ENCODE measurements at places on chromosomes 2 and 18.

- DNase-seq: no peak
Observed at GRCh38 chr2:25797620-25798488, 80.4 kb downstream of the ASXL2 start.

DNA sequence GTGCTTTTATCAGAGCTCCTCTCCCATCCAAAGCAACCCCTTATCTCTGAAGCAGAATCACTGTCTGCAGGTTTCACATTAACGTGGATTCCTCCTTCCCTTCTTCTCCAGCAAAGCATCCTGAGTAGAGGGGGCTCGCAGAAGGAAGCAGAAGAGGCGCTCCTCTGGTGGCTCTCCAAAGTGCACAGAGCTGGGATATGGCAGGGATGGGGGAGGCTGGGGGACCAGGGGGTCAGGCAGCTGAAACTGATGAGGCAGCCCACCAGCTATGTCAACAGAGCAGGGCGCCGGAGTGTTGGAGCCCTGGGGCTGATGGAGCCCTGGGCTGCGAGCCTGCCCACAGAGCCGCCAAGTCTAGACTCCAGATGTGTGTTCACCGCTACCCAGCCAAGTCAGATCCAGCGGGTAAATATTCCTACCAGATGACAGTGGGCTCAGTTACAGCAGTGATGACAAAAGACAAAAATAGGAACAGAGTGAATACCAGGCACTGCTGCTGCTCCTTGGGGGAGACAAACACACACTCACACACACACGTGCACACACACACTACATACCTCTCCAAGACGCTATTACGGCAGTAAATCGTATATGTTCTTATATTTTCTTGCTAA, 678.3 kb upstream of the ID2 start:
- no peak for DNase-seq

DNA sequence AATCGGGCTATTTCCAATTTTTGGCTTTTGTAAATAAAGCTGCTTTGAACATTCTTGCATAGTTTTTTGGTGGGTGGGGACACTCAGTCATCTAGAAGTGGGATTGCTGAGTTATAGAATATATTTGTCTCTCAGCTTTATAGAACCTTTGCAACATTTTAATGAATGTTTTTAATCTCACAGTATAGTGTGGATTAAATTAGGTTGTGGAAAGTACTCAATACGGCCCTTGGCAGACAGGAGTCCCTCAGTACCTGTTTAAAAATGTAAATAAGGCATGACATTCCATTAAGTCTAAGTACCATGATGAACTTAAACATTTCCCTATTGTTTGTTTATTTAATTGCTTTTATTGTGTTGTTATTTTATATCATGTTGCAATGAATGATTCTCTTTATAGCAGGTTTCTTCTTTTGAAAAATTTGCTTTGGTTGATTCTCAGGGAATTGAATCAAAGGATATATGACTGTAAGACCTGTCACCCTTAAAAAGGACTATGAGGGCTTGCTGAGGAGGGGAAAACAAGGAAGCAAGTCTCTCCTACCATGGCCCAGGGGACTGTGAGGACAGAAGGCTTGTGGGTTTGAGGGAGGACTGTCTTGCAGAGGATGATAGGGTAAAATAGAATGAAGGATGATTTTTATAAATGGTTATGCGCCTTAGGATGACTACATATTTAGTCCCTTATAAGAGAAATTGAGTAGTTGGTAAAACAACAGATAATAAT, 165.1 kb downstream of the RPIA start:
- DNase-seq: no peak

DNA sequence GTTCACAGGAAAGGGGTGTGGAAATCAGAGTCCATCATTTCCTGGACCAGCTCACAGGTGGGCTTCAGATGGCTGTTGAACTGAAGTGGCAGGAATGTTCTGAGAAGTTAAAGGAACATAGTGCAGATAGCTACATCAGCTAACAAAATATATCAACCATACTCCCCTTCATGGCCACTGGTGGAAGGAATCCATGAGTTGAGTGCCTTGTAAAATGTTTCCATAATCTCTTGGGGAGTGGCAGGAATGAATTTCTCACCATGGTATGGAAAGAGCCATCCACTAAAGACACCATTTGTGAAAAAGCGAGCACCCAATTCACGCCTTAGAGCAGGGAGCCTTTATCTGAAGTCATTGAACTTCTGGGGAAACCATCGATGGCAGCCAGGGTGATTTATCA, at the start of gene LINC00305:
TSS of gene LINC00305 (minus strand) at position 101 of the 400 bp plus-strand sequence.
- DNase-seq: no peak

- DNase-seq: no peak
Observed at GRCh38 chr2:100470898-100471514, 724 bp downstream of the NMS start.

GRCh38 chr2:181857483-181857882, 34.0 kb upstream of the ITPRID2 start:
- no peak for DNase-seq

- no peak for DNase-seq
Observed at GRCh38 chr2:95374921-95375471, 27.5 kb upstream of the FAHD2A start.

DNA sequence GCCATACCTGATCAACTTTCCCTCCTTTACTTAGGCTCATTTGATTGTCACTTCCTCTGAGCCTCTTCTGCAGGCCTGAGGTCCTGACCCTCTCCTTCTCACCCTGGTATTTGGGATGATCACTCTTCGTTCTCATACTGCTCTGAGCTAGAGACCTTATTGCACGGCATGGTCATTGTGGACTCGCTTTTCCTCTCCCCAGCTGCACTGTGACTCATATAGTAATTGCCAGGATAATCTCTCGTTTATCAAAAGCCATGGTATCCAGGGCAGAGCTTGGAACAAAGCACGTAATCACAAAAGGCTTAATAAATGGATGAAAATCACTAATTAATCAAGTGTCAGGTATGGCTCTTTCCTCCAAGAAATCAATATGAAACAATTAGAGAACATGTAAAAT, 40.9 kb upstream of the TRIB2 start:
- DNase-seq: no peak

DNA sequence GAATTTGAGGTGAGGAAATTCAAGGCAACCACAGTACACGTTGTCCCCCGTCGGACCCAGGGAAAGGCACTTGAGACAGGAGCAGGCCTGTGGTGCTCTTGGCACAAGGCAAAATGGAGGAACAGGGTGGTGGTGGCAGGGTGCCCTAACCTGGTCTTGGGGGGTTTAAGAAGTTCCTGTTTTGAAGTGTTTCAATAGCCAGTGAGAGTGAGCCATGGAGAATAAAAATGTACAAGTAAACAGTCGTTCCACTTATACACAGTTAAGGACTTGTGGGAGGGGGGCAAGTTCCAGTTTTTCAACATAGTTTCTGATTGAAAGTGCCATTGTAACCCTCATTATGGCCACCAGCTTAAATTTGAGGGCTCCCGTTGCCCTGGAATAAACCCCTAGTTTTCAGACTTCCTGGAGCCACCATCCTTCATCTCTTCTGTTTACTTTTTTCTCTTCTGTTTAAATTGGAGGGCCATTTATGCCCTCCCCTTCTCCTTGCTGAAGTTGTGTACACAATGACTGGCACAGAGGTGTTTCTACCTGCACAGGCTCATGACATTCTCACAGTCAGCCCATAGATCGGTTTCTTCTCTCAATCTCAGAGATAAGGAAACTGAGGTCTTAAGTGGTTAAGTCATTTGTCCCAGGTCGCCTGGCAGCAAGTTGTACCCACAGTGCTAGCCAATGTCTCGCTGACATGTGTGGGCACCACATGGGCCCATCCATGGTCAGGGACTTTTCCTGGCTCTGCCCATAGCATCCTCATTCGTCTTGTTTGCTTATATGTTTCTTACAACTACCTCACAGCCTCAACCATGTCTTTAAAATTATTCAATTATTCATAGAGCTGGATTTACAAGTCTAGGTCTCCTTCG, 66.0 kb upstream of the ST3GAL5 start:
- no peak for DNase-seq

- no peak for DNase-seq
Observed at GRCh38 chr18:37611614-37612279, 46.1 kb upstream of the CELF4 start.

GRCh38 chr2:50597206-50597605, 434.7 kb downstream of the NRXN1 start:
- no peak for DNase-seq

DNA sequence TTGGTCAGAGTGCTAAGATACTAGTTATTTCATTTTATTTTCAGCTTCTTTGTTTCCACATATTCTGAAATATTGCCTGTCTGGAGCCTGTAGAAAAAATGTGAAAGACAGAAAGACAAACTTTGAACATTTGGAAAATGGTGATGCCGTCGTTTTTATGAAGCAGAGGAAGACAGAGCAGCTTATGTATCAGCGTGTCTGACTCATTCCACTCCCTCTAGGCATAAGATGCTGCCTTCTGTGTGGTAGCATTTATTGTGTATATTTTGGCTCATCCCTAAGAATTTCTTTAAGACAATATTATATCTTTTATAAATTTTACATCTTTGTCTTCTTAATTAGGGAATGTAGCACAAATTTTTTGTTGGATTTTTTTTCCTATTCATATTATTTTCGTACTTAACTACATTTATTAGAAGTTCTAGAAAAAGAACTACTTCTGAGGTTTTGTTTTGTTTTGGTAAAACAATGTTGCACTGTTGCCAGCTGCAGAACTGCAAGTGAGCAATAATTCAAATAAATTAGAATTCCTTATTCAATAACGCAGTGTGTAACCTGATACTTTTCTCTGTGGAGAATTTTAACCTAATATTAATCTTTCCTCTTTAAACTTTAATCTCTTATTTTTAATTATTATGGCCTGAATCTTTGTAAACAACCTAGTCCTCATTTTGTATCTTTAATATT, 300.4 kb downstream of the ZNF407 start:
- no peak for DNase-seq

- DNase-seq: no peak
Observed at GRCh38 chr2:240286596-240286995, 146.1 kb upstream of the OTOS start.

DNA sequence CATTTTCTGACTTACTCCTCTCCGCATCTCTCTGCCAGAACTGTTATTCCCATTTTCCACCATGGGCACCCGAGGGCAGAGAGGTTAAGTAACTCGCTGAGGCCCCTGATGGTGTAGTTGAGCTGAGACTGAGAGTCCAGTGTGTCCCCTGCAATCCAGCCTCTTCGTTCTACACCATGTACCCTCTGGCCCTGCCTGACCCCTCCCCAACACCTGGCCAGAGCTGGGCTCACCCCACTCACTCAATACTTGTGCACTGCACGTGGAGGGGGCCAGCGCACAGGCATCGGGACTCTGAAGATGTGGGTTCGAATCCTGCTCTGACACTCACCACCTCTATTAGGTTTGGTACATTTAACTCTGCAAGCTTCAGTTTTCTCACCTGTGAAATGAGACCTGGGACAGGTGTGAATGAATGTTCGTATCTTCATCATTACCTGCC, 24.3 kb upstream of the FOSL2 start:
- no peak for DNase-seq

DNA sequence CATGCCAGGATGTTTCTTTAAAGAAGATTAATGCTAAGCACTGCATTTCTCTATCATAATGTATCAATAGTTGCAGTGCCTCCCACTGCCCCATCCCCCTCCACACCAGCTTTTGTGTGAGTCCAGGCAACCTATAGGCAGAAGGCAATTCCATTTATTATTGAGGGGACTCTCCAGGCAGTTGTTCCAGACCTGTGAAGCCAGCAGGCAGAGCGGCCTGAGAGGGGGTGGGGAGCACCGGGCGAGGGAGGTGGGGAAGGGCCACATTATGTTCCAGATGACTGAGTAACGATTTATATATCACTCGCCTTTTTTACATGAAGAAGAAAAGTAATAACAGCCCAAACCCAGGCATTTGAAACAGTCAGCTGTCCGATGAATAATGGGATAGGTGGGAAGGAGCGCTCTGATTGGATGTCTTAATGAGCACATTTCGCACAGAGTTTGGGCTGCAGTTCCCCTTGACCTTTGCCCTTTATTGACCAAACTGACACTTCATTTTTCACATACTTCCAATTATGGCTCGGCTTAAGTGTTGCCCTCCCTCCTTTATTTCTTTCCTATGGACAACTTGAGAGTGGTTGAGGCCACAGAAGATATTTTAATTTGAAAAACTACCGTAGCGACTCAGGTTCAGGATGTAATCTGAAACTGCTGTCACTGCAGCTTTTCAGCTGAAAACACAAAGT, 34.4 kb downstream of the MEIS1 start:
- DNase-seq: no peak

DNA sequence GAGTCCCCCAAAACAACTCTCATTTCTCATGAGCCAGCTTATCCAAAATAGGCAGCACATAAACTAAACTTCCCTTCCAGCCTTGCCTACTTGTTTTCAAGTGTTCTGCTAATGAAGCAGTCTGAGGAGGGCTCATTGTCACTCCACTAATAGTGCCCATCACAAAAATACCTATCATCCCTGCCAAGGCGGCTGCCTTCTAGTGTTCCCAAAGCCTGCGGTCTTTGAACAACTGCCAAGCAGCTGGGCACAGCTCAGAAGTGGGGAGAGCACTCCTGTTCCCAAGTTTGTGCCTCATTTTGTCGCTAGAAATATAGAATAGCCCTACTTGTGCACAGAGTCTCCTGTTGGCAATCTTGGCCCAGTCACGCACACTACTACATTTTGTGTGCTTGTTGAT, 50.3 kb downstream of the DTNA start:
- no peak for DNase-seq

- no peak for DNase-seq
Observed at GRCh38 chr2:224055101-224055500, 16.0 kb upstream of the SERPINE2 start.

Measured in CD8-positive, alpha-beta memory T cell (primary cell).